ENCODE measurements at places on chromosomes 4 and X. TPM values are rescaled to one million over a fixed set of nuclear protein-coding genes. Genes with fewer than 3 reads are reported as not detected.

The C4orf46 gene
- 3.1 TPM for total RNA-seq

DNA sequence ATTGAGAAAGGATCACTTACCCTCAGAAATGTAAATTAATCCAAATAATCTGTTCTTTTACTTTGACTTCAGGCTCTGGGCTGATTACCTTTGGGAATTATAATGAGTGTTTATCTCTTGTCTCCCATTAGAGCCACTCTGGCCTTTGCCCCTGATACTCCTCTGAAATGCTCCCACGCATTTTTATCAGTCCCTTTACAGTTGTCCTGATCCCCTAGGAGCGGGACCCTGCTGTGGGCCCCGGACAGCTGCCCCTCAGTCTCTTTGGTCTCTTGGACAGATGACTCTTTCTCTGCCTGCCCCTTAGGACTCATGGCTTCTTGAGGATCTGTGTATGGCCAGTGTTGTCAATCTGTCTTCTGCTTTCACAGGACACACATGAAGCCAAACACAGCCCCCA is 1.0 kb upstream of the TRIM75 start:
- no peaks in the 10 kb centered on the region for H3K4me1 ChIP-seq
- DNase-seq: no peak
- no peak overlapping the region for H3K27ac ChIP-seq
- H3K36me3 ChIP-seq: no peaks in the 10 kb centered on the region

GRCh38 chrX:117641913-117642656 is 474.5 kb downstream of the KLHL13 start:
- no peaks in the 10 kb centered on the region for H3K4me1 ChIP-seq
- H3K27me3 ChIP-seq: no peaks in the 10 kb centered on the region
- no peaks in the 10 kb centered on the region for H3K36me3 ChIP-seq
- no peak for DNase-seq

DNA sequence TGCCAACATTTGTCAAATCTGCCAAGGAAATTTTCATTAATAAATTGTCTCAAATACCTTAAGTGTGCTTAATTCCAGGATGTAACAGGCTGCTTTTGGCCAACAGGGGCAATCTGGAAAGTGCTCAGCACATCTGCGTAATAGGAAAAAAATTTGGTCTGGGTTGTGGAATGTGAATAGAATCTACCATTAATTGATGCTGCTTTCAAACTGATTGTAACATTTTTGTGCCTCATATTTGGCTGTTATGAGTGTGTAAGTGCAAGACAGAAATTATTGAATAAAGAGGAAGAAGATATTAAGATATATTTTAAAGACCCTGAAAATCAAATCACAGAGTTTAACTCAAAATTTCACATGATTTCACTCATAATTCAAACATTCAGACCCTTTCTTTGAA is 41.1 kb downstream of the REELD1 start:
- no peak for DNase-seq
- H3K36me3 ChIP-seq: no peaks in the 10 kb centered on the region
- no peak overlapping the region for H3K27ac ChIP-seq
- no peak overlapping the region for H3K4me3 ChIP-seq

Measured in adrenal gland (tissue), 19 donors.